ENCODE measurements at places on chromosomes 5 and 9.

- peak; percentile 78 for DNase-seq
Measured at GRCh38 chr9:69035438-69036308, at the start of gene FXN. FXN (plus strand) TSS chr9:69035752; CDS start chr9:69035783, 31 bp downstream.

DNA sequence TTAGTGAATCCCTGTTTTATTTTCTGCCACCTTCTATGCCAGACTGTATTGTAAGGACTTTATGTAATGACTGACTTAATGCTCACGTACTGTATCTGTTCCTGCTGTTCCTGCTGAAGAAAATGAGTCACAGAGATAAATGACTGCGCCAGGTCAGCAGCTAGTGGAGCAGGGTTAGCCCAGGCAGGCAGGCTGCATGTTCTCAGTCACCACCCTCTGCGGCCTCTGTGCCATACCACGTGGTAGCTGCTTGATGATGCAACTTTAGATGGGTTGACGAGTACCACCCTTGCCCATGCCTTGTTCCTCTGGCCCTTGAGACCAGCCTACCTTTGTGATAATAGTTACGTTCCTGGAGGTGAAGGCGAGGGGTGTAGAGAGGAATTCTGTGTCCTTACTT, 161.9 kb downstream of the TRIO start:
- DNase-seq = peak; percentile 85

- DNase-seq = peak; percentile 83
Measured at GRCh38 chr9:75108571-75108970, 20.3 kb downstream of the OSTF1 start.

- DNase-seq = peak; percentile 86
Measured at GRCh38 chr5:133245191-133246052, 193.6 kb downstream of the HSPA4 start.

DNA sequence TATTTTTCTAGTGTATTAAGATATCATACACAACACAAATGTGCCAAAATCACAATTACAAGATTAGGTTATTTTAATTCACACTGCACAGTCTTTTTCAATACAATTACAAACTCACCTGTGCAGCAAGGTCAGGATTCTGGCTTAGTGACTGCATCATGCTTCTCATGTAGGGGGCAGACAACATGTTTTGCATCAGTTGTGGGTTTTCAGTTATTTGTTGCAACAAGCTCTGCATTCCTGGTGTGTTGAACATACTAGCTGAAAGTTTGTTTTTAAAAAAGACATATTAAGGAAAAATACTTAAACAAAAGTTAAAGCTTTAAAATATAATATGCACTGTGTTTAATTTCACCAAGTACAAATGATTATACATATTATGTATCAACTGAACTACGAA, 38.7 kb downstream of the UBQLN1 start:
- no peak for DNase-seq

DNA sequence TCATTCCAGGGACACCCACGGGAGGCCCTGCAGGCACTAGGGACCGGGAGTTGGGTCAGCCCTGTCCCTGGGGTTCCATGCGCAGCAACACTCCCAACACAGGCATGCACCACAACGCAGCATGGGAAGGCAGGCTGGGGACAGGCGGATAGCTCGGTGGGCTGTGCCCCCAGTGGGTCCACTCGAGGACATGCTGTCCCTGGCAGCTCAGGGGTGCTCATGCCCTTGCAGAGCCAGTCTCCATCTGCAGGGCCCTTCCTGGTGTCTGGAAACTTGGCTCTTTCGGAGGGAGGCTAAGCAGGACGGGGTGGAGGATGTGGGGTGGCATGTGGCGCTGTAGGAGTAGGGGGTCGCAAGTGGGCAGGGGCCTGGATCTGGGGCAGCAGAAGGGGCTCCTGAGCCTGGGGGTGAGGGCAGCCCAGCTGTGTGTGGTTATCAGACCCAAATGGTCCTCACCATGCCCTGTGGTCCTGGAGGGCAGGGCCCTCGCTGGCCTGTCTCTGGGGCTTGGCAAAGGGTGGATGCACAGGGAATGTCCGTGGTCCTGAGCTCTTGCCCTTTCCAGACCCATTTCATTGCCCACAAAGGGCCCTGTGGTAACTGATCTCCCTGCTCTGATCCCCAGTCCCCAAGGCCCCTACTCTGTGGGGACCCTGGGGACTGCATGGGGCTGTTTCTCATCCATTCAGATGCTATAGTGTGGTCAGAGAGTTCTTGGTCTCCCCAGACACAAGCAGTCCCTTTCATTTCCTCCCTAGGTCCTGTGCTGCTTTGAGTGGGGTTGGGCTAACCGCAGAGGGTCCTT, 90.3 kb upstream of the PHYKPL start:
- no peak for DNase-seq

- DNase-seq = no peak
Measured at GRCh38 chr5:180830253-180831138, 27.9 kb upstream of the MGAT1 start.

GRCh38 chr5:179120421-179120861, 60.3 kb downstream of the ZNF354C start:
- DNase-seq = no peak

- no peak for DNase-seq
Measured at GRCh38 chr5:171429543-171429910, 10.1 kb downstream of the FGF18 start.

GRCh38 chr9:93268551-93269314, 84.8 kb downstream of the WNK2 start:
- DNase-seq = no peak

DNA sequence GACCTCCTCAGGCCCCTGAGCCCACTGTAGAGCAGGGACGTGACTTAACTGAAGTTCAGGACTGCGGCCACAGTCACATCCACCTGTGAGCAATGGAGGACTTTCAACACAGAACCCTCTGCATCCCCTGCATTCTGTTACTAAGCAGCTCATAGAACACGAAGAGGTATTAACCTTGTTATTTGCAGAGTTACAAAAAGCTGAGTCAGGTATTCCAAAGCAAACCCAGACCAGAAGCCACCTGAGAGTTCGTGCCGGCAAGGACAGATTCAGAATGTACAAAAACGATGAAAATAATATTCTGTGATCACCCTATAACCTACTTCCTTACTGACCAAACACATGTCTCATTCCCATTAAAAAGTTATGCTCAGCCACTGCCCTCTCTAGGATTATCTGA, 33.0 kb upstream of the PRSS3 start:
- DNase-seq = no peak

- DNase-seq = no peak
Measured at GRCh38 chr9:26811106-26811505, 81.5 kb downstream of the CAAP1 start.

GRCh38 chr9:23542438-23542837, 283.6 kb downstream of the ELAVL2 start:
- DNase-seq = no peak

GRCh38 chr9:21085005-21085404, 7.3 kb upstream of the IFNB1 start:
- DNase-seq = no peak

DNA sequence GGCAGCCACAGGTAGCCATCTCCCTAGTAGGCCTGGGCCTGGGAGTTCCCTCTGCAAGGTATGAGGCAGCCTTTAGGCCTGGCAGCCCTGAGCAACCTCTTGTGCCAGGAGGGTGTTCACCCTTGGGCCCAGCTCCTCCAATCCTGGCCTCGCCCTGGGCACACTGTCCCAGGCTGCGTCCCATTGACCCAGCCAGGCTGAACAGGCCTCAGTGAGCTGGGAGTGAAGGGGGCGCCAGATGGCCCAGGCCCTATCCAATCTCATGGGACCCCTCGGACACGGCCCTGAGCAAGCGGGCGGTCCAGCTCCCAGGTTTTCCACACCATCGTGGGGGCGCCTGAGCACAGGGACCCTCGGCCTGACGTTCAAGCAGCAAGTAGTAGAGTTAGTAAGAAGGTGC, 14.5 kb downstream of the SH3GLB2 start:
- no peak for DNase-seq
